ENCODE measurements at places on chromosomes 5 and 9. TPM values are rescaled to one million over a fixed set of nuclear protein-coding genes. Genes with fewer than 3 reads are reported as not detected.

The SV2C gene
- 0.03 TPM for total RNA-seq

The ROPN1L gene
- 1.4 TPM for total RNA-seq

The NIPAL4 gene
- total RNA-seq = not detected

The PCDHGC4 gene
- not detected for total RNA-seq

The PCDHA11 gene
- total RNA-seq = not detected

The PCDHA3 gene
- not detected for total RNA-seq

The PCDHB15 gene
- not detected for total RNA-seq

DNA sequence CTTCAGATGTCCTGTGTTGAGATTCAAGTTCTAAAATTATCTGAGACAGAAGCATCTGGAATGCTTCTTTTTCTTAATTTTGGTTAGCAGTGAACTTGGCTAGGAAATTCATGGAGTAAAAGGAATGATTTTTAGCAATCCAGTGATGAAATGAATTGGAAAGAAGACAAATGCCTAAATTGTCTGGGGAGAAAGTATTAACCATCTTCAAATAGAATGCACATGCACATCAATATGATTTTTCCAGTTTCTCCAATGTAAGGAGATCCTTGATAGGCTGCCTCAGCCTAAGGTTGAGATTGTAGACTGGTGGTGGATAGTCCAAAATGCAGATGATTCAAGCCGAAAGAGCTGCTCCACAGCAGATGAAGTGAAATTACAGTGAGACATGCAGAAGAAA, 106.7 kb downstream of the PCSK5 start:
- no peak overlapping the region for H3K4me3 ChIP-seq
- no peaks in the 10 kb centered on the region for H3K4me1 ChIP-seq
- H3K27me3 ChIP-seq = no peaks in the 10 kb centered on the region

DNA sequence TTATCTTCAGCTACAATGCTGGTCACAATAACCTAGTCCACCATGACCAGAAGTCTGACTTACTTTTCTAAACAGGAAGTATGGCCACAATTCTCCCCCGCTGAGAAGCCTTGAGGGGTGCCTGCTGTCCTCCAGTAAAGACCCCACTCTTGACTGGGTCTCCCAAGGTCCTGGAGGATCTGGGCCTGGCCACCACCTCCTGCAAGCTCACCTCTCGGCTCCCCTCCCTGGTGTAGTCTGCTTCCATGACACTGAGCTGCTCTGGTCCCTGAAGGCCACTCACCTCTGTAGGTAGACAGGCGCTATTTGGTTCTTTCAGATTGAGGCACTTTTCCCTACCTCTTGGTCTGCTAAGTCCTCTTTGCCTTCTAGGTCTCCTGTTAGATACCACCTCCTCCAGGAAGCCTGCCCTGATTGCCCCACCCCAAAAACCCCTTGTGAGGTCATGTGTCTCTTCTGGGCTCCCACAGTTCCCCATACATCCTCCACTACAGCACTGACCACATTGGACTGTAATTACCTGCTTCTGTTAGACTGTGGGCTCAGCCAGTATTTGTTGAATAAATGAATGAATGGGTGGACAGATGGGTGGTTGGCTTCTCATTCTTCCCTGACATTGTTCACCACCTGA, 62.6 kb upstream of the IER5L start:
- no peaks in the 10 kb centered on the region for H3K36me3 ChIP-seq
- DNase-seq = peak; percentile 31
- H3K27ac ChIP-seq = no peak overlapping the region

- no peaks in the 10 kb centered on the region for H3K27me3 ChIP-seq
- no peak overlapping the region for H3K4me3 ChIP-seq
- H3K36me3 ChIP-seq = no peaks in the 10 kb centered on the region
- DNase-seq = no peak
Measured at GRCh38 chr5:89351975-89352374, 469.0 kb upstream of the MEF2C start.

DNA sequence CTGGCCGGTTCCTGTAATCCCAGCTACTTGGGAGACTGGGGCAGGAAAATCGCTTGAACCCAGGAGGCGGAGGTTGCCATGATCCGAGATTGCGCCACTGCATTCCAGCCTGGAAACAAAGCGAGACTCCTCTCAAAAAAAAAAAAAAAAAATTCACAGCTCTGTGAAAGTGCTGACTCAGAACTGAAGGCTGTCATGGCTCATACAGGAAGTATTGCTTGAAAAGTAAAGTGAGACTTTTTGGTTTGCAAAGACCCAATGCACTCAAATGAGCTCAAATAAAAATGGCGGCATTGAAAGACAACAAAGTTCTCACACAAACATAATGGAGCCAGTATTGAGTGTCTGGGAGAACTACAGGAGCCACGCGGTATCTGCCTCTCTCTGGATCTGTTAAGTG, 202.1 kb downstream of the FBXL7 start:
- H3K4me1 ChIP-seq = no peaks in the 10 kb centered on the region
- H3K4me3 ChIP-seq = no peak overlapping the region
- DNase-seq = no peak
- no peak overlapping the region for H3K27ac ChIP-seq

DNA sequence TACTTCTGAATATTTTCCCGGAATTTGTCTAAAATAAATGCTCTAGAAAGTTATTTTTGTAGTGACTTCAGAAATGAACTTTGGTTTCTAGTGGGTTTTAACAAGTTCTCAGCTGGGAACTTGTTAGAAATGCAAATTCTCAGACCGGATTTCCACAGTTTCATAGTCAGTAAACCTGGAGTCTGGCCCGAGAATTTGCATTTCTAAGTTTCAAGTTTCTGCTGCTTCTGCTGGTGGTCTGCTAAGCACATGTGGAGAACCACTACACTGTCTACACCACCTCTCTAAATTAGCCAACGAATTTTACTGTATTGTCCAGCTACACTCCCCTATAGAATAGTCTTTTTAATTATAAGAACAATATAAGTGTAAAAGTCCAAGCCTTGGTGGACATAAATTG, 208.0 kb downstream of the CHSY3 start:
- peaks cover 9% of the 10 kb centered on the region for H3K27me3 ChIP-seq
- H3K4me3 ChIP-seq = no peak overlapping the region
- H3K4me1 ChIP-seq = no peaks in the 10 kb centered on the region
- H3K36me3 ChIP-seq = no peaks in the 10 kb centered on the region

DNA sequence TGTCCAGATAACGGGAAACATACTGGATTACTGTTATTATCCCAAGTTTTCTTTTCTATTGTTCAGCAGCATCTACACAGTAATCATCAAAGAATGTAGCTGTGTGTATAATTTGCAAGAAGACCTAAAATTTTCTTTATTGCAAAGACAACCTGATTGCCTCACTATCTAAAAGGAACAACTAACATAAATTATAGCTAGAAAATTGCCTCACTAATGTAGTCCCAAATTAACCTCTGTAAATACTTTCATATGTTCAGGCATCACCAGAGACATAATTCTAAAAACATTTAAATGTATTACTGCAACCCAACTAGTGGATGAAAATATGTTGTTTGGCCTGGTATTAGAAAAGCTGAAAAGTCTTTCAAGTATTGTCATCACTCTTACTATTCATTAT, 275.4 kb downstream of the CDH12 start:
- no peaks in the 10 kb centered on the region for H3K36me3 ChIP-seq
- DNase-seq = no peak
- H3K4me1 ChIP-seq = no peaks in the 10 kb centered on the region
- no peak overlapping the region for H3K27ac ChIP-seq
- H3K4me3 ChIP-seq = no peak overlapping the region

DNA sequence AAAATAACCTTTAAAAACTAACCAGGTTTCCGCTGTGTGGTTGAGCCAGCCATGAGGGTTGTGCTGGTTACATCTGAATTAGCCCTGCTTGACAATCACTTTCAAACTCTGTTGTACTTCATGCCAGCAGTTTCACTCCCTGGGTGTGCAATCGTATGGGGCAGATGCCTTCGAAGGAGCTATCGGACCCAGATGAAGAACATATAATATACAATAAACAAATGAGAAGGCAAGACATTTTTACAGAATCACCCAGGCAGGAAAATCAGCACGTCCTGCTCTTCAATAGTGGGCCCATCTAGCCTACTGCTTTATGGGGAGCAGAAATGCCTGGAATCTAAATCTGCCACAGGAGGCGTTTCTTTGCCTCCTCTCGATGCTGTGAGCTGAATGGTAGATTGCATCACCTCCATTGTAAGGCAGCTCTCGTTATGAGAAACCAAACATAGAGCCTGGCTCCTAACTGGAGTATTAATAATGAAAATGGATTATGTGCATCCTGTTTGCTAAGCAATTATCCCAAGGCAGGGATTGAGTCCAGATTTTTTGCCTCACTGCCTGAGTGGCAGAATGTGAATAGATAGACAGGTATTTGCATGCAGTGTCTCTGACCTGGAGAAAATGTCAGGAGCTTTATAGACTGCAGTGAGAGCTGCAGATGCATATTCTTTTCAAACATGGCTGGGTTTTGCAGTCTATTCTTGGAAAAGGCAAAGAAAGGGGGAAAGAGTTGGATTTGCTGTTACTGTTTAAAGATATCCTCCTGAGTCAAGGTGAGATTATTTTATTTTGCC, 143.3 kb upstream of the SMARCA2 start:
- H3K4me3 ChIP-seq = no peak overlapping the region
- H3K27me3 ChIP-seq = peaks cover 6% of the 10 kb centered on the region
- H3K4me1 ChIP-seq = peaks cover 2% of the 10 kb centered on the region
- H3K36me3 ChIP-seq = no peaks in the 10 kb centered on the region
- DNase-seq = no peak
- H3K27ac ChIP-seq = no peak overlapping the region

GRCh38 chr5:27242258-27242626, 203.9 kb upstream of the CDH9 start:
- no peak for DNase-seq
- H3K36me3 ChIP-seq = no peaks in the 10 kb centered on the region
- no peak overlapping the region for H3K27ac ChIP-seq
- H3K4me3 ChIP-seq = no peak overlapping the region
- H3K27me3 ChIP-seq = no peaks in the 10 kb centered on the region

DNA sequence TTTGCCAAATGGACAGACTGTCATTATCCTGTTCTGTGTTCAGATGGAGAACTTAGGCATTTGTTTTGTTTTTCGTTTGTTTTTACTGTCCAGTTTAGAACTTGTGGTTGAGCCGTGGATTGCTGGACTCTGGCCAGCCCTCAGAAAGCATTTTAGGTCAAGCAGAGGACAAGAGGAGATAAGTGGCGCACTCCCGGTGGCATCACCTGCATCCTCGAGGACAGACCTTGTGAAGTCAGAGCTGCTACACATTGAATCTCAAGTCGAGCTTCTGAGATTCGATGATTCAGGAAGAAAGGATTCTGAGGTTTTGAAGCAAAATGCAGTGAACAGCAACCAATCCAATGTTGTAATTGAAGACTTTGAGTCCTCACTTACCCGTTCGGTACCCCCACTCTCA, 8.9 kb downstream of the MTRR start:
- DNase-seq = no peak
- H3K36me3 ChIP-seq = peaks cover 25% of the 10 kb centered on the region
- no peak overlapping the region for H3K27ac ChIP-seq
- no peak overlapping the region for H3K4me3 ChIP-seq

DNA sequence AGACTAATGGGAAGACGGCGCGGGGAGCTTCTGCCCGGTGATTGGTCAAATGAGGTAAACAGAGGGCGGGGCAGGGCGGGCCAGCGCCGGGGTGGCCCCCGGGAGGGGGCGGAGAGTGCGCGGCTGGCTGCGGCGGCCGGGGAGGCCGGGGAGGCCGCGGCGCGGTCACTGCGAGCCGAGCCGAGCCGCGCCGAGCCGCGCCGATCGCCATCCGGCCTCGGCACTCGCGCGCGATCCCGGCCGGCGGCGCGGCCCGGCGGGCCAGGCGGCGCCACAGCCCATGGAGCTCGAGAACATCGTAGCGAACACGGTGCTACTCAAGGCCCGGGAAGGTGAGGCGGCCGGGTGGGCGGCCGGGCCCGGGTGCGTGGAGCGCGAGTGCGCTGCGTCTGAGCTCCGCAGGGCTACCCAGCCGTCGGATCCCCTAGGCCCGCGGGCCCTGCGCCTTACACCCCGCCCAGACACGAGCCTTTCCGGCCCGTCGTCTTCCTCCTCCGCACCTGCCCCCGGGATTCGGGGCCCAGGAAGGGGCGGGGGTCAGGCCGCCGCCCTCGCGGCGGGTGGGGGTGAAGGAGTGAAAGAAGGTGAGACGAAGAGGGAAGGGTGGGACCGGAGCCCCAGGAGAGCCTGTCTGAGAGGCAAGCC, at the start of gene GRK6:
GRK6 (plus strand) TSS at position 111 of the 645 bp plus-strand sequence; CDS start at position 281, 170 bp downstream.
- H3K27me3 ChIP-seq = no peaks in the 10 kb centered on the region
- H3K36me3 ChIP-seq = peaks cover 16% of the 10 kb centered on the region
- H3K4me1 ChIP-seq = peaks cover 47% of the 10 kb centered on the region
- DNase-seq = peak; percentile 80
- peak within 1 kb of the TSS; percentile 98 for H3K4me3 ChIP-seq

GRCh38 chr5:120228262-120229031, 235.7 kb upstream of the PRR16 start:
- H3K27me3 ChIP-seq = no peaks in the 10 kb centered on the region
- no peak overlapping the region for H3K27ac ChIP-seq
- DNase-seq = no peak
- no peaks in the 10 kb centered on the region for H3K4me1 ChIP-seq
- H3K36me3 ChIP-seq = no peaks in the 10 kb centered on the region
- no peak overlapping the region for H3K4me3 ChIP-seq

- no peak for DNase-seq
- no peak overlapping the region for H3K4me3 ChIP-seq
Measured at GRCh38 chr9:137299938-137300337, 2.1 kb downstream of the NRARP start.

DNA sequence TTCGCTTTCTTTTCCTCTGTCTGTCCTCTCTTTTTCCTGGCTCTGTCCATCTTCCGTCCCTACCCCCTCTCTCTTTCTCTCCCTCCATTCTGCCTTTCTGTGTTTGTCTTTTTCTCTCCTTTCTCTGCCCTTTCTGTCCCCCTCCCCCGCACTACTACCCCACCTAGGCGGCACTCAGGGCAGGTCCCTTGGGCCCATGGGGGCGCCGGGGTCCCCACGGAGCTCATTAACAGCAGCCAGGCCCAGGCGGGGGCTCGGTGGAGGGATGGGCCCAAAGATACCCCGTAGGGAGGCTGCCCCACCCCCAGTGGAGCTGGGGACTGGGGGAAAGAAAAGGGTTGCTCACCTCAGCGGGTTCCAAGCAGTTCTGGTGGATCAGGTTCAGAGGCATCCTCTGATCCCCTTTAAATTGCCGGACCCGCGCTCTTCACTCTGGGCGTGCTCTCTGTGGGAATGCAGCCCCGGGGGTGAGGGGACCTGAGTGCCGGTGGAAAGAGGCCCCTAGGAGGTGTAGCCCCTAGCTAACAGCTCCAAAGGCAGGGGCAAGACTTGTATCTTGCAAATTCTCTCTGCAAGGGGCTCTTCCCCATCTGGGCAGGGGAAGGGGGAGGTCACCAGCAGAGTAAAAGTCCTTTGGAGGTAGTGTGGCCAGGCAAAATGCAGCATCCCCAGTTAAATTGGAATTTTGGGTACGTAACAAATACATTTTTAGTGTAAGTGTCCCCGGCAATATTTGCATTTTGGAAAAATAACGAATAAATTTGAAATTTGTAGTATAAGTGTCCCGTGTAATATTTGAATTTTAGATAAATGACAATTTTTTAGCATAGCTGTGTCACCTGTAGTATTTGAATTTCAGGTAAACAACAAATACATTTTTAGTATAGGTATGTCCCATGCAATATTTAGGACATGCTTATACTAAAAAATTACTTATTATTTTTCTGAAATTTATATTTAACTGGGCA, 7.4 kb downstream of the LHX2 start:
- H3K27ac ChIP-seq = peak overlapping the region; percentile 49
- H3K4me1 ChIP-seq = peaks cover 9% of the 10 kb centered on the region
- no peak for DNase-seq
- peak overlapping the region; percentile 31 for H3K4me3 ChIP-seq
- H3K36me3 ChIP-seq = peaks cover 2% of the 10 kb centered on the region

GRCh38 chr9:38380230-38380871, 12.2 kb upstream of the ALDH1B1 start:
- peaks cover 6% of the 10 kb centered on the region for H3K27me3 ChIP-seq
- no peaks in the 10 kb centered on the region for H3K4me1 ChIP-seq
- H3K4me3 ChIP-seq = no peak overlapping the region
- H3K27ac ChIP-seq = no peak overlapping the region

Measured in activated naive CD8-positive, alpha-beta T cell treated with anti-CD3 and anti-CD28 coated beads, Interleukin-2, amount 10 ng/mL, durations not matched to agents 7 days and 5 days (primary cell).